Stimulated activated CD8-positive, alpha-beta memory T cell treated with anti-CD3 and anti-CD28 coated beads, Interleukin-12 subunit alpha, Interleukin-12 subunit beta, amount 100 ng/mL, for 4 hours (primary cell): ENCODE measurements at places on chromosomes 5 and 9.
A peak's percentile ranks its signal among the peaks of the same experiment; 100 is the strongest.

- no peak for DNase-seq
Observed at GRCh38 chr5:35622974-35623373, 5.3 kb downstream of the SPEF2 start.

- DNase-seq = no peak
Observed at GRCh38 chr9:76341616-76342015, 52.6 kb downstream of the RFK start.

DNA sequence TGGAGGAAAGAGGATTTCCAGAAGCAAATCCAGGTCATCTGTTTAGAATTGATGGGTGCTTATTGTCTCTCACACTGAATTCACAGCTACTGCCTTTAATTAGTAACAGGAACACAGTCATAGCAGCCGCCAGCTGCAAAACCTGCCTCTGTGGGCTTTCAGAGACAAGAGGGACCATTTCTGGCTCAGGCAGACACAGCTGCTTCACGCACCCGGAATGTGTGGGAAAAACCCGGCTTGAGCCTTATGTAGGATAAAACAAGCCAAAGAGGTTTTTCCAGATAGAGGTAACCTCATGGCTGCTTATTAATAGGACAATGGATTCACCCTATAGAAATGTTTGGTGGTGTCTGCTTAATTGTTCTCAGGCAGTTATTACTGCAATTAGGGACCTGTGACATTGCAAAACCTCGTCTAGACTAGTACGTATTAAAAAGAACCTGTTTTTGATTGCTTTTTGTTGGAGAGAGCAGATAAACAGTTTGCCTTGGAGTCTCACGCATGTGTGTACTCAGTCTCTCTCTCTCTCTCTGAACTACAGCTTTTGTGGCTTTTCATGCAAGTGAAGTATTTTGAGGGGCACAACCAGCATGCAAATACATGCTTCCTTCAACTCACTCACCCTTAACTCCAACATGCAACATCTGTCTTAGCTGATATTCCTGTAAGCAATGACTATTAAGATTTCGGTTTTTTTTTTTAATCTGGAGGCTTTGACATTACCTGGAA is 302.7 kb downstream of the PLK2 start:
- no peak for DNase-seq

GRCh38 chr5:2562036-2562435 is 189.4 kb downstream of the IRX2 start:
- DNase-seq = no peak

GRCh38 chr5:56816546-56817081 is 1.3 kb downstream of the MAP3K1 start:
- DNase-seq = peak; percentile 31

DNA sequence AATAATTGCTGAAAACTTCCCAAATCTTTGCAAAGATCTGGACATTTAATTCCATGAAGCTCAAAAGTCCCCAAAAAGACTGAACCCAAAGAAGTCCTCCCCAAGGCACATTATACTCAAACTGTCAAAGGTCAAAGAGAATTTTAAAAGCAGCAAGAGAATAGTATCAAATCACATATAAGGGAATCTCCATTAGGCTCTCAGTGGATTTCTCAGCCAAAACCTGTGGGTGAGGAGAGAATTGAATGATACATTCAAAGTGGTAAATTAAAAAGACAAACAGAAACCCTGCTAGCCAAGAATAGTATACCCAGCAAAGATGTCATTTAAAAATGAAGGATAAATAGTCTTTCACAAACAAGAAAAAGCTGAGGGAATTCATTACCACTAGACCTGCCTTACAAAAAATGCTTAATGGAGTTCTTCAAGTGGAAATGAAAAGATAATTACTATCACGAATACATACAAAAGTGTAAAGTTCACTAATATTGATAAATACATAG is 134.1 kb downstream of the NDUFS4 start:
- no peak for DNase-seq

- DNase-seq = no peak
Observed at GRCh38 chr5:6464441-6464840, 15.8 kb downstream of the UBE2QL1 start.

DNA sequence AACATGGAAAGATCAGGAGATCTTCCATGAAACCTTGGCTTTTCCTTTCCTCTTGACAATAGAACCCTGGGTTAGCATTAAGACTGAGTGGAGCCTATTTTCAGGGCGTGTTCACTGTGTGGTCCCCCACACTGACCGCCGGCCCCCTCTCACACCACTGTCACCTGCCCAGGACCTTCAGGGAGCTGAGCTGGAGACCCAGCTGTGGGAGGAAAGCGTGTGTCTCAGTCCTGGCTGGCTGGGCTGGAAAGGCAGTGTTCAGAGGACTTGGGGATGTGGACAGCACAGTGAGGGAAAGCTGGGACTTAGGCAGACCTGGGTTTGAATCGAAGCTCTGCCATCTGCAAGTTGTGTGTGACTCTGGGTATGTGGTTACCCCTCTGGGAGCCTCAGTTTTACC is 268.1 kb downstream of the NSG2 start:
- DNase-seq = no peak

DNA sequence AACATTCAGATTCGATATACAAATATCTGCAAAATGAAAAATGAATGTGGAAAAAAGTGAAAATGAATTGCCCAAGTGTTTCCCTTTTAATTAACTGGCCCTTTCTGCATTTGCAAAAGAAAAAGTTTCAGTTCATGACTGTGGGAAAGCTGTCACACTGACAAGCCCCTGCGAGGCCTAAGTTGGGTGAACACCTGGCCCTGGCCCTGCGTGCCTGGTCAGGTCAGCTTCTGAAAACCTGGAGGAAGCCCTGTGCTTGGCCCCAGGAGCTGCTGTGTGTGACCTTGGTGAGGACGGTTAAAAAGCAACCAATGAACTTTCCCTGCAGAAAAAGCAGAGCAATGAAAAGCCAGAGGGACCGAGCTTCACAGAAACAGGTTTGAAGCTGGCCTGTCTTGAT is 41.0 kb upstream of the SHC3 start:
- no peak for DNase-seq

DNA sequence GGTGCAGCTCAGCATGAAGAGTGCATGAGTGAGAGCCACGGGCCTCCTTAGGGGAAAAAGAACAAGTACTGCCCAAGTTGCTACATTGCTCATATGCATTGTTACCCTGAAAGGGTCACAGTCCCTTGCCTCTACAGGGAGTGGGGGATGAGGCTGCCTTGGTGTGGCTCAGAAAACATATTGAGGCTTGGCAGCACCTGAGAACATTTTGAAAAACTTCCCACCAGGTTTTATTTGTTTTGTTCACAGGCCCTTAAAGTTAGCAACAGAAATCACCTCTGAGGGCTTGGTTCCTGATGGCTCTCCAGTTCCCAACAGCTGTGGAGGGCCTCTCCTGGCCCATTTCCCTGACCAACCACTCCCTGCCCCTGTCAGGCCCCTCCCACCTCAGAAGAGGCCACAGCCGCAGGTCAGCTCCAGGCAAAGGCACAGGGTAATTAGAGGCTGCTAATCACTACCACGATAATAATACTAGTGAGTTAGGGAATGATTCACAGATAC is 90.7 kb upstream of the ADRA1B start:
- no peak for DNase-seq

GRCh38 chr5:74257645-74258313 is 382.7 kb downstream of the ENC1 start:
- DNase-seq = no peak

DNA sequence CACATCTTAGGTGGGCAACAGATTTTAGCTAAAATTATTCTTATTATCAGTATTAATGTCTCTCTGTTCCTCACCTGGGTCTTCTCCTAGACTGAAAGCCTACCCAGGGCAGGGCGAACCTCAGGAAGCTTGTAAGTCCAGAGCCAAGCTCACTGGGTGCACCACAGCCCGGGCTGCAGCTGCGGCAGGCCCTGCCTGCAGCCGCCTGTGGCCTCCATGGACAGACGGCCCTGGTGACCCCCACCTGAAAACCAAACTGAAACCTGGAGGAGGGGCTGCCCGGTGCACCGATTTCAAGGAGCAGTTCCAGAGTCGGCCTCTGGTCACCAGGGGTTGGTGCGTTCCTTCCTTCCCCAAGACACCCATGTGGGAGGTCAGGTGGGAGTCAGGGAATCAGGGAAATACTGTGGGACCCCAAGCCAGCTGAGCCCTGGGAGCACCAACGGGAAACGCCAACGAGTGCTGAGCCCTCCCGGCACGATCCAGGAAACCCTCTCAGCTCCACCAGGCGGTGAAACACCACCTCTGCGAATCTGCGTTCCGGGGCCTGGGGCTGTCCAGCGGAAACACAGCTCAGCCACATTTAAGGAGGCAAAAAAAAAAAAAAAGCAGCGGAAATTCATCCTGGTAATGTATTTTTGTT is 68.6 kb upstream of the PPP1R26 start:
- no peak for DNase-seq

DNA sequence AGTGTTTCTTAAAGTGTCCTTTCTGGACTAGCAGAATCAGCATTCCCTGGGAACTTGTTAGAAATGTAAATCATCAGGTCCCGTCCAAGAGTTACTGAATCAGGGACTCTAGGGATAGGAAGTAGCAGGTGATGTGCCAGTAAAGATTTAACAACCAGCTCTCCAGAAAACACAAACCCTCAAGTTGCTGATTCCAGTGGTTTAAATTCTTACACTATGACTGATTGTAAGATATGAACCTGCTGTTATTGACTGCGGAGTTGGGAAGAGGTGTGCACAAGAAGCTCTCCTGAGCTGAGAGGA is 39.1 kb upstream of the BASP1 start:
- DNase-seq = no peak

DNA sequence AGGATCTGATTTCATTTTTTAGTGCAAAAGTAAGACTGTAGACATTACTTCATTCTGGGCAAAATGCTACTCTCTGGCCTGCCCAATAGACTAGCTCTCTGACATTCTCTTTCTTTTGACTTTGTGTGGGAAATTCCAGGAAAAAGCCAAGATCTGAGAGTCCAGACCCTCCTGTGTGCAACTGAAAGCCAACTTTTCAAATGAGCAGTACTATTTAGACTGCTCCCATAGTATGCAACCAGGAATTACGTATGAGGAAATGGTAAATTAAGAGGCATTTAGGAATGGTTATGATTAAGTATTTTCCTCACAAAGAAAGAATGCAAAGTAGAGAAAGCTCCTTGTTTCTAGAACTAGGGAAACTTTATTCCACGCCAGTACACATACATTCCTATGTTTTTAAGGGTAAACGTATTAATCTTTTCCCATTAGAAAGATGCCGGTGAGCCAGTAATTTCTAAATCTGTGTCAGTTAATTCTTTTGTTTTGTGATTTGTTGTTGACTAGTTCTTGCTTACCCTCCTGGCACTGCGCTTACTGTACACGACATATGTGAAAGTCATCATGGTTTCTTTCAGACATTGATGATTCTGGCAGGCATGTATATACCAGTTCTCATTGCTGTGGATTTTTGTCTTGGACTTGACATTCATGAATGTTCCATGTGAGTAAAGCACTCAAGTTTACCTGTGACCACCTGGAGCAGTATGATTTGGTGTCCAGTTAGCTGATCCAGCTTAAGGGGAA is 56.0 kb downstream of the AOPEP start:
- no peak for DNase-seq

- DNase-seq = no peak
Observed at GRCh38 chr5:132838516-132839282, 8.3 kb upstream of the SHROOM1 start.

GRCh38 chr5:101244621-101245020 is 341.5 kb upstream of the ST8SIA4 start:
- no peak for DNase-seq

DNA sequence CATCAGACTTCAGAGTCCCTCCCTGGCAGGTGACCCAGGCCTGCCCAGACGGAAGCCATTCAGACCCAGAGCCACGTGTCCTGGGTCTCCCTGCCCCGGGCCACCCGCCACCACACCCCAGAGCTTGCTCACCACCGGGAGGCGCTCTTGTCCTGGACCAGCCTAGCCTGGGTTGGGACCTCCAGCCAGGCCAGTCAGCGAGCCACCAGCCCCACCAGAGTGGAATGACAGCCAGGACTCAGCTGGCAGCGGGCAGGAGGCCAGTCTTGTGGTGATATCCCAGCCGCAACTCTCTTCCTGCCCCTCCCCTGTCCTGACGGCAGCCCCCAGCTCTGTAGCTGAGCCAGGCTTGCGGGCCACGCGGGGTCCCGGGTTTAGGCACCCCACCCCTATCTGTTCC is 1.7 kb upstream of the PTGDS start:
- no peak for DNase-seq

DNA sequence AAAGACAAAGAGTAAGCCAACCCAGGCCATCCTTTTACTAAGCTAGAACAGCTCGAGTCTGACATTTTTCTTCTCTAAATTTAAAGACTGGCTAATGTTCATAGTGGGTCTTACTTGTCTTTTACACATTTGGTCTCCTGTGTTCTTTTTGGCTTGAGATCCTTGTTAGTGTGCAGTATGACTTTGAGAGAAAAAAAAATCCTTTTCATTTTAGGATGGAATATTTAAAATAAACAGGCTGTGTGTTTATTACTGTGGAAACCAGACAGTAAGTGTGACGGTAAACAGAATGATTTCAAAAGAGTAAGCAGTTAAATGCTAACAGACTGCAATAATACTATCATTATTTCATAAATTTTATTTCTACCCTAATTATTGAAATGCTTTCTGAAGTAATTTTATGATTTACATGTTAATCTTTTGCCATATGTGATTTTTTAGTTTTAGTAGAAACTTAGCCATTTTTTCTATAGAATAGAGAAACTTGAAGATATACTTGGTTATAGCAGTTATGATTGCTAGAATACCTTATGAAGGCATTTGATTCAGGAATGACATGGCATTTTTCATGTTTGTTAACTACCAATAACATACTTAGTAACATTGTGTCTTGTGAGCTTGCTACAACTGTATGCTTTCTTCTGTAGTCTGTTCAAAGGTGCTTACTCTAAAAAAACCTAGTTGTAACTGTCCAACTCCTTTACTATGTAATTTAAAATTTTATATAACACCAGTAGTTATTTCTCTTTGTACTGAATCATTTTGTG is 92.4 kb downstream of the XRCC4 start:
- DNase-seq = no peak

DNA sequence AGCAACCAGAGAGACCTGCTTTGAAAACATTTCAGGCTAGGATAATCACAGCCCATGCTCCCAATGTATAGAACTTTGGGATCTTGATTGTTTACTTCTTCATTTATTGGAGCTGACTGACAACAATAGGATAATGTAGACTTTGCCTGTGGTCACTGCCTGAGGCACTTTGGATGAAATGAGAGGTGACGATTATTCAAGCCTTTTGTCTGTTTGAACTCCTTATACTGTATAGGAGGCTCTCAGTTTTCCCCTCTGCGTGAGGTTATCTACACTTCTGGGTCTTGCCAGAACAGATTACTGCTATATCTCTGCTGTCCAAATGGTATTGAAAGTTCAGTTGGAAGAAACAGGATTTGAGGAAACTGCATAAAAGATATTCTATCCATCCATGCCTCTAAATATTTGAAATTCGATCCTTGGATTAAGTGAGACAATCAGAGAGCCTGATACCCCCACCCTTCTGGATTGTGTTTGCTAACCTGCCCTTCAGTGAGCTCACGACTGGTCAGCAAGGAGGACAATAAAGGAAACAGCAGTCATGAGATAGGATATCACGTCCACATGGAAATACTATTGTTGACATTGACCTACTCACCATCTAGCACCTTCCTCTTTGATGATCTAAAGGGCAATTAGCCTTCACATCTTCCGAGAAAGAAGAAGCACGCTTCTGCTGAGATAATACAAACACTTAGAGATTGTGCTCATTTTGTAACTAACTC is 98.1 kb downstream of the DOCK8 start:
- DNase-seq = no peak
